ENCODE measurements at places on chromosomes 7 and 10.

DNA sequence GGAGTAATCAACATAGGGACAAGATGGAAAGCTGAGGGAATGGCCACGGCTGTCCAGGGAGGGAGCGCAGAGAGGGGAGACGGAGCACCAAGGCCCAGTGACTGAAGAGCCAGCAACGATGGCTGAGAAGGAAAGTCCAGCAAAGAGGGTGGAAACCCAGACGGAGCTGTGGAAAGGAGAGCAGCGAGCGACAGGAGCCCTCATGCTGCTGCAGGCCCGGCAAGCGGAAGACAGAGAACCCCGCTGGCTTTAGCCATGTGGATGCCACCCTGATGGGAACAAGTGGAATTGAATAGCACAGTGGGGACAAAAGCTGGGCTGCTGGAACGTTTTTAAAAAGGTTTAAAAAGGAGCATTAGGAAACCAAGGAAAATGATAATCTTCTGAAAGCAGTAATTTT lies 82.9 kb upstream of the DDC start:
- no peak for DNase-seq

GRCh38 chr7:107125475-107125874 lies 43.3 kb upstream of the HBP1 start:
- DNase-seq: no peak

DNA sequence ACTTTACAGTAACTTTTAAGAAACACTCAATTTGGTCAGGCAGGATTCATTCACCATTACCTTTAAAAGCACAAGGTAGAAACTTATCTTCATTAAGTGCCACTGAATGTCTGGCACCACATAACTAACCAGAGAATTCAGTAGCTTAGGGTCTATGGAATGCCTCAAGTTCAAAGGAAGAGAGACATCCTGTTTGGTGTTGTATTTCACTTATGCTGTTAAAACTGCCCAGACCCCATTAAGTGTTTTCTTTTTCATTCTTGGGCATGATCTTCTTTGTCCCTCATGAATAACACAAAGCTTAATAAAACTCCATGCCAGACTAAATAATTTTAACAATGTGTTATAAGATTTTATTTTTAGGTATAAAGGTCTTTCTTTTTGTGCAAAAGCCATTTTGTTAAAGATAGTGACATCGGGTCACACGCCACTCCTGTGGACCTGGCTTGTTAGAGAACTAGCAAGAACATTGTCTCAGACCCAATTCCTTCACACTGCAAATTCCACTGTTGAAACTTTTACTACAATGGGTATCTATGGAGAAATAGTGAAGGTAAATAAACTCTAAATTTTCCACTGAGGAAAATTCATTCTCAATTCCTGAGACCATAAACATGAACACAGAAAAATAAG lies 221.0 kb downstream of the TWIST1 start:
- no peak for DNase-seq

GRCh38 chr7:27242555-27243339 lies at the start of gene EVX1:
EVX1 (plus strand) TSS chr7:27242802; CDS start chr7:27243031, 229 bp downstream.
- DNase-seq: no peak

- no peak for DNase-seq
Measured at GRCh38 chr7:73442903-73443500, 9.4 kb downstream of the FZD9 start.

- no peak for DNase-seq
Measured at GRCh38 chr10:43939939-43940820, 291.5 kb upstream of the ZNF32 start.

- no peak for DNase-seq
Measured at GRCh38 chr10:114723991-114724715, 66.1 kb upstream of the ABLIM1 start.

DNA sequence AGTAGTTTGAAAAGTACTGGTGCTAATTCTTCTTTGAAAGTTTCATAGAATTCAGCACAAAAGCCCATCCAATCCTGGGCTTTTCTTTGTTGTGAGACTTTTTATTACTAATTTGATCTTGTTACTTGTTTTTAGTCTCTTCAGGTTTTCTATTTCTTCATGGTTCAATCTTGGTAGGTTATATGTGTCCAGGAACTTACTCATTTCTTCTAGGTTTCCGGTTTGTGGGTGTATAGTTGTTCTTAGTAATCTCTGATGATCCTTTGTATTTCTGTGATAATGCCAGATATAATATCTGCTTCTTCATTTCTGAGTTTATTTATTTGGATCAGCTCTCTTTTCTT lies 147.5 kb downstream of the RTKN2 start:
- DNase-seq: no peak

DNA sequence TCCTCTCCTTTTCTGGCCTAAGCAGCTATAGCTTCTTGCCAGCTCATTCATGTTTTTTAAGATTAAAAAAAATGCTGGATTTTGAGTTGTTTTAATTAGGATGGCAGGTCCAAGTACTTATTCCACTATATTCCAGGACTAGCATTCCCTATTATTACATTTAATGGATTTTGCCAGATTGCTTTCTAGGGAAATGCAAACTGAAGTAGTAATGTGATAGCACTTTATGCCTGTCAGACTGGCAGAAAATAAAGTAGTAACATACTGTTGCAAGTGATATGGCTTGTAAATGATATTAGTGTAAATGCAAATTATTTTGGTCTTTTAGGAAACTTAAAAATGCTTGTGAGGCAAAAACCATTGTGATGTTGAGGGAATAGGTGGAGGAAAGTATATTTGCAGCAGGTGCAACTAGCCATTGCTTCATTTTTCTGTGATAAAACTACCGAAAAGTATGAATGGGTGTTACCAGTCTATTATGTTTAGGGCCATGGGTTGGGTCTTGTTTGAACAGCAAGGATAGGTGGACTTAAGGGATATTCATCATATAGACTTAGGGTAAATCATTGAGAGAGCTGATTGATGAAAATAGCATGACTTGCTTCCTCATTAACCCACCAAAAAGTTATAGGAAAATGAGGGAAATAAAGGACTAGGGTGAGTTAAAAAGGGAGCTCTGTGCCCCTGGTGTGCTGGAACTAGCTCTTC lies 19.9 kb downstream of the ZNRF2 start:
- DNase-seq: no peak

GRCh38 chr7:7761340-7761973 lies 43.0 kb upstream of the RPA3 start:
- no peak for DNase-seq

DNA sequence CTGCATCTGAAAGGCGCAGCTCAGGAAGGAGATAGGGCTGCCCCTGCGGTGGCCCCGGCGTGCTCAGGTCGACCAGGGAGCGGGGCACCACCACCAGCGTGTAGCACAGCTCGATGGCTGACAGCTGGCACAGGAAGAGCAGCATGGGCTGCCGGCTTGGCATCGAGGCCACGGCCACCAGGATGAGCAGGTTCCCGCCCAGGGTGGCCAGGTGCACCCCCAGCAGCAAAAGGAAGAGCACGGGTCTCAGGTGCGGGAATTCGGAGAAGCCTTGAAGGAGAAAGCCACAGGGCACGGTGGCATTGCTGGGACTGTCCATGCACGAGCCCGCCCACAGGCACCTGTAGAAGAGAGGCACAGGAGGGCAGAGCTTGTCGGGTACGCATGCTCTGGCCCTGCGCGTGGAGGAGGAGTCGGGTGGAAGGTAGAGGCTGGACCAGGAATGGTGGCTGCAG lies 33.9 kb downstream of the TAS2R41 start:
- DNase-seq: no peak

DNA sequence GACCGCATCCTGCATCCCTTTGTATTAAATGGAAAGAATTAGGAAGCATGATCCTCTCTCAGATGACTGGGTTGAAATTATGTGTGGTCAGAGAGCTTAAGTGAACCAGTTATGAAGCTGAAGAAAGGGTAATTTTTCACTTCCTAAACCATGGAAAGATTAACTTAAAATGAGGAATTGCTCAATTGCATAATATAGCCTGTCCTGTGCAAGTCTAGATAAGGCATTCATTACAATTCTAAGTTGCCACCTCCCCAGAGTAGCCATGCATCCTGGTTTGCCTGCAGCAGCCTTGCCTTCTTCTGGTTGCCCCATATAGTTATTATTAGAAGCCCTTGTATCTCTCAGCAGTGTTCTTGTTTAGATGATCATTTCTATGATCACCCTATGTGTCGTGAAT lies 45.3 kb downstream of the STARD3NL start:
- no peak for DNase-seq

GRCh38 chr10:43253461-43254198 lies 13.2 kb downstream of the RASGEF1A start:
- no peak for DNase-seq

DNA sequence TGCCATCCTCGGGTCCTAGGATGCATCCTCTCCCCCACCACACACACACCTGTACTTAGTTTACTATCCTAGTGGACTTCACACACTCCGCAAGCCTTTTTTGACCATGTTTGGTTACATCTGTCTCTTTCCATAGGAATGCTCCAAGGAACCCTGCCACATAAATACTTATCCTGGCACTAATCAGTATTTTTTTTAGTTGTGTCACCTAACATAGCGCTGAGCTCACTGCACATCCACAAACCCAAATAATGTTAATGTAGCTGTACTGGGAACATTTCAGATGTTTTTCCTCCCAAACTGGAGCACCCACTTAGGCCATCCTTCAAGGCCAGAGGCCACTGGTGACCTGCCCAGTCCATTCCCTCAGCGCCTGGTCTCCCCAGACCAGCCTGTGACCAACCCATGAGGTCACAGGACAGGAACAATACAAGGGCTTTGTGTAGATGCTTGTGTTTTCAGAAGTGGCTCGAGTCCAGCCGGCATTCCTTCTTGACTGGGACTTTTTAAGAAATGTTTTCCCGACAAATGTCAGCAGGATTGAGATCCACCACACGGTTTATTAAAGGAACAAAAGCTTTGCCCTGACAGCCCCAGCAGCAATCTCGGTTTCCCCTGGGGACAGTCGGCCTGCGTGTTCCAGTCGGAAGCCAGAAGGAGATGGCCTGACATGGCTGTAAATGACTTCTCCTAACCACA lies 181.4 kb downstream of the JCAD start:
- DNase-seq: no peak

DNA sequence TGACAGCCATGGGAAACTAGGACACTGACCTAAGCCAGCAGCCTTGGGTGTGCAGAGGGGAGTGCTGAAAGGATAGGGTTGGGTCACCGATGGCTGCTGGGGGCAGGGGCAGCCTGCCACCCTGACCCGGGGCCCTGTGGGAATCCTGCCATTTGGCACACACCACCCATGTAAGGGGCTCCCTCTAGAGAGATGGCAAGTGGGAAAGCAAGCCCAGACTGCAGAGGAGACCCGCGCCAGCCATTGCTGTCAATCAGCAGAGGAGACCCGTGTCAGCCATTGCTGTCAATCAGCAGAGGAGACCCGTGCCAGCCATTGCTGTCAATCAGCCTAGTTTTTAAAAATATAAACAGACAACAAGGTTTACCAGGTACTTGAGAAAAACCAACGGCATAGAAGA lies 27.4 kb upstream of the PRKAG2 start:
- DNase-seq: no peak

DNA sequence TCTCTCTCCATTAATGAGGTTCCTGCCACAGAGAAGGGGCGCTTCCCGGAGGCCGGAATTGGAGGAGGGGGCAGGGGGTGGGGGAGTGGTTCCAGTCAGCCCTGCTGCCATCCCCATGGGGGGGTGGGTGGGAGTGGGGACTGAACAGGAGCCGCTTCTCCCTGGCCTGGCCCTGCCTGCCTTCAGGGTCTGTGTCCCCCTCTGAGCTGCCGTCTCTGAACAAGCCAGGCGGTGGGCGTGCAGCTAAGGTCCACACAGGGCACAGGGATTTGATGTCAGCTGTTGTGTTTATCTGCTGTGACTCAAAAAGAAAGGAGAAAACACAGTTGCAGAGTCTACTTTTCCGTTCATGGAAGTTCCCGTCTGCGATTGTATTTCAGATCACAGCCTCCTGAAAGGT lies 141.5 kb upstream of the PCBD1 start:
- no peak for DNase-seq

- DNase-seq: no peak
Measured at GRCh38 chr10:74683621-74684364, 142.6 kb upstream of the KAT6B start.

DNA sequence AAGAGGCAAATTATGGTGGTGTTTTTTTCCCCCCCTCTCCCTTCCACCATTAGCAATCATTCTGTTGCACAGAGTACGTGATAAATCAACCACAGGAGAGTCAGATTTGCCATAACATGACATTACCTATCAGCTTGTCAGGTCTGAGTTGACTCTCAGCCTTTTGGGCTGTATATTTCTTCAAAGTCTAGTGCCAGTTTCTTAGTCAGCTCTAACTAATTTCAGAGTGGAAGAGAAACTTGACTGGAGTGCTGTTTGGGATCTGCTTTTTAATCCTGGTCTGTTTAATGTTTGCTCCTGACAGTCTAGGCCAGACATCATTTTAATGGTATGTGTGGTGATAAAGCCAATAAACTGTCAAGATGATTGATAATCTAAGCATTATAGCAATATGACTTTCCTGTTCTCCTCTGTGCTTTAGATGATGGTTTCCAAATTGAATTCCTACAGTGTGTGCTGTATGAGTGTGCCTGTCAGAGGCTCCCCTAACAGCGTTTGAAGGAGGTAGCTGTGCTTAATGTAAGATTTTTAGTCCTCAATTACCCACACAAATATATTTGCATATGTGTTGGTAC lies 76.9 kb downstream of the LRMDA start:
- no peak for DNase-seq

- DNase-seq: no peak
Measured at GRCh38 chr10:61139592-61139953, 195.6 kb upstream of the RHOBTB1 start.

DNA sequence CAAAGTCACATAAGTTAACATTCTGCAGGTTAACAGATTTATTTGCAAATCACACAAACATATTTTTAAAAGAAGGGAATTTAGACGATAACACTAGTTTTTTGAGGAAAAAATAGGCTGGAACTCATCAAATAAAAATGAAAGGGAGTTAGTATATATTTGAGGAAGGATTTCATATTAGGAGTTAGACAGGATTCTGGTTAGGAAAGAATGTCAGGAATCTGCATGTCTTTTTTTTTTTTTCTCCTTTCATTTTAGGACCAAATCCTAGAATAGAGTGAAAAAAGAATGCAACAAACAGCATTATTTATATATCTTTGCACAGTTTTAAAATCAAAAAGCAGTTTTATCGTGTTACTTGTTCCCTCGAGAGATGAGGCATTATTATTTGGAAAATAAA lies 8.9 kb upstream of the TRDMT1 start:
- DNase-seq: no peak

DNA sequence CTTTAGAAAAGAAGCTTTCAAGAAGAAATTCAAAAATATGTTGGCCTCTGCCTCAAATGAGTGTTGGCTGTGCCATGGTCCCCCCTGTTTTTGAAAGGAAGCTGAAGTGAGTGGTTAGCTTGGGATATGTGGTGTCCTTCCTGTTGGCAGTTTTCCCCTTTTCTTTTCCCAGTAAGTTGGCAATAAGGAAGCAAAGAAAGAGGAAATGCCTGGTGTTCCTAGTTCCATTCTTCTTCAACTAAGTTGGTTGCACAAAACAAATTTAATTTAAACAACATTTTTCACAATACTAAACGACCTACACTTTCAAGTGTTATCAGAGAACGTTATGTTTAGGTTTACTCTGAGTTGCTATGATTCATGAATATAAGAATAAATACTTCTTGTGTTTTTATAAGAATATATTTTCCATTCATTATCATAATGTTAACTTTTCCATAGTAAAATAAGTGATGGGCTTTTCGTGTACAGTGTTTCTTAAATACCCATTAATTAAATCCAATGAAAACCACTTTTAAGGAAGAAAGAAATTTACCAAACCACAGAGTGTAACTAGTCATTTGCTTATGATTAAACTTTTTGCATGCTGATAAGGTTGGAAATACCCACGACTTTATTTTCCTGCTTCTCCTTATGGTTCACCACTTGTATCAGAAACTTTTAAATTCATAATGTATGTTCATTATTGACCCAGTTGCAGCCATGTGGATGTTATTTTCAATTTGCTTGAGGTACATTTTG lies 7.7 kb downstream of the HDAC9 start:
- DNase-seq: no peak
